ENCODE measurements at places on chromosomes 7 and 10. TPM values are rescaled to one million over a fixed set of nuclear protein-coding genes. Genes with fewer than 3 reads are reported as not detected.

Gene ACTL6B
- total RNA-seq = not detected

Gene PIP
- 0.71 TPM for total RNA-seq

Gene PPP1R3C
- 21.0 TPM for total RNA-seq

Gene LRRD1
- total RNA-seq = not detected

Gene SPAM1
- total RNA-seq = not detected

Data from A549 treated with ZK216348 at 1 μM for 4 hours (cell line).